ENCODE measurements at places on chromosomes 3 and 15.

DNA sequence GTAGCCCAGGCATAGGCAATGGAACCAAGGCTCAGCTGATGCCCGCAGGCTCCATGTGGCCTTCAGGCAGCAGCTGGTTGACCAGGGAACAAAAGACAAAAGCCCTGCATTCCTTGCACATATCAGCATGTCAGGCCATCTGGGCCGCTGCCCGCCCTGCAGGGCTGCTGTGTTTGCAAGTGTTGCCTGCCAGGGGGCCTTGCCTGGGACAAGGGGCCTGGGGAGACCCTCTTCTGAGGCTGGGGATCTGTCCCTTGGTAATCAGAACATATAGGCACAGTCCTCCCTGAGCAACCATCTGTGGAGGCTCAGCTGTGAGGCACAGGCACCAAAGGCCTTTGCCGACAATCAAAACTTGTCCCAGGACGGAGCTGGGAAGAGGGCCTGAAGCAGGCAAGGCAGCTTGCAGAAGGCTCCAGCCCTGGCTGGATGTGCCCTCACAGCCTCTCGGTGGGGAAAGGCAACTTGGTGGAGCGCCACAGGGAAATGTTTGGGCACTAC, 138.2 kb downstream of the TPRA1 start:
- no peak for DNase-seq

- DNase-seq = no peak
Measured at GRCh38 chr15:45869034-45869668, 234.3 kb downstream of the SQOR start.

GRCh38 chr3:46695177-46695961, 1.9 kb upstream of the ALS2CL start:
- DNase-seq = peak; percentile 26

GRCh38 chr3:140449413-140450256, 228.2 kb upstream of the TRIM42 start:
- no peak for DNase-seq

- no peak for DNase-seq
Measured at GRCh38 chr3:12839156-12839946, 2.0 kb downstream of the RPL32 start.

GRCh38 chr15:92797168-92798052, 102.7 kb upstream of the CHD2 start:
- DNase-seq = no peak

GRCh38 chr3:42667096-42667522, 13.6 kb downstream of the ZBTB47 start:
- DNase-seq = no peak

- DNase-seq = no peak
Measured at GRCh38 chr3:124118397-124118796, 126.5 kb upstream of the ROPN1 start.

- DNase-seq = no peak
Measured at GRCh38 chr15:81334768-81335435, 11.0 kb upstream of the STARD5 start.

DNA sequence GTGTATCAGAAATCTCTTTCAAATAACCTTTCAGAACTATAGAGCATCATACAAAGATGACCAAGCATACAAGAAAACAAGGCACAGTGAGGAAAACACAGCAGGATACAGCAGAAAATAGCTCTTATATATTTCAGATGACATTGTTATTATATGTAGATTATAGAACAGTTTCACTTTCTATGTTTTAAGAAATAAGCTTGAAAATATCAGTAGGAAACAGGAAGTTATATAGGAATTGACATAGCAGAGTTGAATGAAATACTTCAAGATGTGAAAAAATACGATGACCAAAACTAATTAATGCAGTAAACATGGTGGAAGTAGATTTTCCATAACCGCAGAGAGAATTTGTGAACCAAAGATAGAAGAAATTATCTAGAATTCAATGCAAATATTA, 75.2 kb downstream of the LYSMD4 start:
- no peak for DNase-seq

- DNase-seq = no peak
Measured at GRCh38 chr3:195458316-195458717, 15.5 kb upstream of the ACAP2 start.

DNA sequence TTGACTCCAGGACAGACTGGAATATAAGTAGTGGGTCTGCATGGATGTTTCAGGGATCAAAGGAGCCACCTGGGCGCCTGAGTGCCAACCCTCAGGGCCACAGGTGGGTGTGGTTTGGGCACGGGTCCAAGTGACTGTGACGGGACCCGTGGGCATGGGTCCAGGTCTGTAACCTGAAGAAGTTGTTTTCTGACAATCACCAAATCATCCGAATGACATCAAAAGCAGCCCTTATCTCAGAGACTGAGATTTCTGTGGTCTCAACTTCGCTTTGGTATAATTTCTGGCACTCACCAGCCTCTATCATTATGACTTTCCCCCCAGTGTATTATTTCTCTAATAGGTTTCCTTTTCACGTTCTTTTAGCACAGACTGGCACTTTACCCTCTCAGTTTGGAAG, 24.4 kb downstream of the RLBP1 start:
- no peak for DNase-seq

DNA sequence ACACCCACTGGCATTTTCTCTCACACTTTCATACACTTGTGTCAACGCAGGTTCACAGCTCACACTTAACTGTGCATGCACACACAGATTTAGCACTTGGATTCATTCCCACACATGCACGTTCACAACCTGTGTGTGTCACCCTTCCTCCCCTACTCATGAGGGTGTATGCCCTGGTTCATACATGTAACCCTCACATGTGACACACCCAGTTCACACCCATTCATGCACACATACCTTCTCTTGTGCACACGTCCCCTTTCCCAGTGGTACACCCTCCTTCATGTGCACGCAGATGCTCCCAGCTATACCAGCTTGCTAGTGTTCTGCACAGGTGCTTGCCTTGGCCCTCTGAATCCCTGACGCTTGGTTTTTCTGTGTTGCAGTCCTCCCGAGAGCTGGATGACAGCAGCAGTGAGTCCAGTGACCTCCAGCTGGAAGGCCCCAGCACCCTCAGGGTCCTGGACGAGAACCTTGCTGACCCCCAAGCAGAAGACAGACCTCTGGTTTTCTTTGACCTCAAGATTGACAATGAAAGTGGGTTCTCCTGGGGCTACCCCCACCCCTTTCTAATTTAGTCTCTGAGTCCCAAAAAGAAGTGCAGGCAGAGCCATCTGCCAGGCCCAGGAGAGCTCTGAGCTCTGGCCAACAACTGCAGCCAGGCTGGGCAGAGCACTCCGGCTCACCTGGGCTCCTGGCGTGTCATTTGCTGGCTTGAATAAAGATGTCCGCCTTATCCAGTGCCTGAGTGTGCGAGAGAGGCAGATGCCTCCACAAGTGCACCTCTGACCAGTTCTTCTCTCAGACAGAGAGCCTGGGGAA, 39.5 kb downstream of the GOLGA6A start:
- DNase-seq = no peak

DNA sequence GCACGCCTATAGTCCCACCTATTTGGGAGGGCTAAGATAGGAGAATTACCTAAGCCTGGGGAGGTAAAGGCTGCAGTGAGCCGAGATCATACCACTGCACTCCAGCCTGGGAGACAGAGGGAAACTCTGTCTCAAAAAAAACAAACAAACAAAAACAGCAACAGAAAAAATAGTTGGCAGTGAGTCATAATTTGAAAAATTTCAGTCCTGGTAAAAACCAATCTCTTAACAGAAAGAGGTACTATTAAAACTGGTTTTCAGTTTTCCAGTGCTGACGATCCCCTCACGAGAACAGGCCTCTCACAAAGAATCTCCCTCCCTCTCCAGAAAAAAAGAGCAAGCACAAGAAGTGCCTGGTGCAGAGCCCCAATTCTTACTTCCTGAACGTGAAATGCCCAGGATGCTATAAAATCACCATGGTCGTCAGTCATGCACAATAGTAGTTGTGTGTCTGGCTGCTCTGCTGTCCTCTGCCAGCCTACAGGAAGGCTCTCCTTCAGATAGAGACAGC, 22.8 kb upstream of the MAP4 start:
- no peak for DNase-seq

DNA sequence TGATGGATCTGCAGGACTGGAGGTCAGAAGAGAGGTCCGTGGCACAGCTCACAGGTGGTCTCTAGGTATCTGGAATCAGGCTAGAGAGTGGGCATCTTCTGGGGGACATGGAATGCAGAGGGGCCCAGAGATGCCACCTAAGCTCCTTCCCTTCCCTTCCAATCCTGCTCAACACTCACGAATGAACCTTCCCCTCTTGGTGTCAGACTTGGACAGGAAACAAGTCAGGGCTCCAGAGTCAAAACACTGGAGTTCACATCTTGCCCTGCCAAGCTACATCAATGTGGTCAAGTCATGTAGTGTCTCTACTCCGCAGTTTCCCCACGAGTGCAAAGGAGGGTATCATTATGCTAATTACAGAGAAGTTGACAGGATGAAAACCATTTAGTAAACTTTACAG, 16.0 kb upstream of the RBPMS2 start:
- DNase-seq = no peak

GRCh38 chr15:34802803-34803750, 7.7 kb upstream of the ACTC1 start:
- DNase-seq = no peak

GRCh38 chr3:156433910-156434309, 121.0 kb downstream of the SSR3 start:
- DNase-seq = no peak

GRCh38 chr3:132788301-132788671, 66.1 kb upstream of the NPHP3 start:
- no peak for DNase-seq

DNA sequence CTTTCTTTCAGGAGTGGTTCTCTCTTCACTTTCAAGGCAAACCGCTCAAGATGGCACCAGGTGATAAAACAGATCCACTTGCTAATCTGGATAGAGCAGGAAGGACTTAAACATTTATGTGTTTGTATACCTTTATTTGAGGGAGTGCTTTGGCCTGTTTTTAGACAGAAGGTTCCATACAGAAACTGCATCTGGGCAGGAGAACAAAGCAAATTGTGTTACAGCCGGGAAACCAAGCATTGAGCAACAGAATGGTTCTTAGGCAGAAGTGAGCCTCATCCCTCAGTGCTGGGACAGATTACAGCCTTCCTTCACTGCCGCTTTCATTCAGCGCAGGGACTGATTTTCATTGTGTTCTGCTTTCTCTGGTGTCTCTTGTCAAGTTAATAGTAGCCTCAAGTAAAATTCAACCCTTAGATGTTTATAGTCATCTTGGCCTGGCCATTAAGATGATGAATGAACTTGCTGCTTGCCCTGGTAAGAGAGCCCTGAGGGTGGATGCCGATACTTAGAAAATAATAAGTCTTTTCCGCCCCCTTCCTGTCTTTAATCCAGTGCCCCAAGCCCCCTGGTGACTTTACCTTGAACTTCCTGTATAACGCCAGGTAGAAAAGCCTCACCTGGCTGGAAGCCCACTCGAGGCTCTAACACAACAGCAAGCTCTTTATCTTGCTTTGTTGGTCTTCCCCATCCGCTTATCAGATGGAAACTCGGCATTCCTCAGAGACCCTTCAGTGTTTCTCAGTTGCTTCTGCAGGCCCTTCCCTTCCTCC, 168.0 kb upstream of the CTDSPL start:
- no peak for DNase-seq

DNA sequence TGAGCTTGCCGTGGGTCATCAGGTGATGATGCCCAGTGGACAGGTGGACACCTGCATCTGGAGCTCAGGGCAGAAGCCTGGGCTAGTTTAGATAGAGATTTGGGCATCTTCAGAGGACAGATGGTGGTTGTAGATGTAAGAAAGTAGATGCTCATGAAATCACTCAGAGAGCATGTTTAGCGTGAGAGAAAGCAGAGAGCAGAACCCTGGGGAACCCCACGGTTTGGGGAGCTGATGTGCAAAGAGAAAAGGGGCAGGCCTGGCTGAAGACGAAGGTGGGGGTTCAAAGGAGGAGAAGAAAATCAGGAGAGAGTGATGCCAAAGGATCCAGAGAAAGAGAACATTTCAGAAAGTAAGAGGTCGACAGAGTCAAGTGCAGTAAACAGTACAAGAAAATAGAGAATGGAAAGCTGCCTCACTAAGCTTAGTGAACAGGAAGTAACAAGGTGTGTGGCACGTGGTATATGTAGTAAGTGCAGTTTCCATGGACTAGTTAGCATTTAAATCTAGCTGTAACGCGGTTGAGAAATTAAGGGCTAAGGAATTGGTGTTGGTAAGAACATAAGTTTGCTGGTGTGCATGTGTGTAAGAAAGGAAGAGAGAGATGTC, 13.5 kb downstream of the TIGIT start:
- DNase-seq = no peak

GRCh38 chr3:4606911-4607310, 113.8 kb downstream of the ITPR1 start:
- DNase-seq = no peak

DNA sequence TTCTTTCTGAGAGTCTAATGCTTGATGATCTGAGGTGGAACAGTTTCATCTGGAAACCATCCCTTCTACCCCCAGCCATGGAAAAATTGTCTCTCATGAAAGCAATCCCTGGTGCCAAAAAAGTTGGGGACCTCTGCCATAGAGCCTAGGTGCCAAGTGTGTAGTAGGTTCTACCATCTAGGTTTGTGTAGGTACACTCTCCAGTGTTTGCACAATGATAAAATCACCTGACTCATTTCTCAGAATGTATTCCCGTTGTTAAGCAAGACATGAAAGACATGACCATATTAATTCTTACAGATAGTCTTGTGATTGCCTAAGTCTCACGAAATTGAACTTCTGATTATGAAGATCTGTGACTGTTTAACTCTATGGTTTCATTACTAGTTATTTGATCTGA, 68.6 kb downstream of the KAT2B start:
- no peak for DNase-seq

All from activated T-cell treated with anti-CD3 and anti-CD28 coated beads for 1 hour (primary cell).